Stimulated activated CD8-positive, alpha-beta memory T cell treated with anti-CD3 and anti-CD28 coated beads, Interleukin-4, amount 100 ng/mL, for 1 hour (primary cell): ENCODE measurements at places on chromosomes 2 and 18.

DNA sequence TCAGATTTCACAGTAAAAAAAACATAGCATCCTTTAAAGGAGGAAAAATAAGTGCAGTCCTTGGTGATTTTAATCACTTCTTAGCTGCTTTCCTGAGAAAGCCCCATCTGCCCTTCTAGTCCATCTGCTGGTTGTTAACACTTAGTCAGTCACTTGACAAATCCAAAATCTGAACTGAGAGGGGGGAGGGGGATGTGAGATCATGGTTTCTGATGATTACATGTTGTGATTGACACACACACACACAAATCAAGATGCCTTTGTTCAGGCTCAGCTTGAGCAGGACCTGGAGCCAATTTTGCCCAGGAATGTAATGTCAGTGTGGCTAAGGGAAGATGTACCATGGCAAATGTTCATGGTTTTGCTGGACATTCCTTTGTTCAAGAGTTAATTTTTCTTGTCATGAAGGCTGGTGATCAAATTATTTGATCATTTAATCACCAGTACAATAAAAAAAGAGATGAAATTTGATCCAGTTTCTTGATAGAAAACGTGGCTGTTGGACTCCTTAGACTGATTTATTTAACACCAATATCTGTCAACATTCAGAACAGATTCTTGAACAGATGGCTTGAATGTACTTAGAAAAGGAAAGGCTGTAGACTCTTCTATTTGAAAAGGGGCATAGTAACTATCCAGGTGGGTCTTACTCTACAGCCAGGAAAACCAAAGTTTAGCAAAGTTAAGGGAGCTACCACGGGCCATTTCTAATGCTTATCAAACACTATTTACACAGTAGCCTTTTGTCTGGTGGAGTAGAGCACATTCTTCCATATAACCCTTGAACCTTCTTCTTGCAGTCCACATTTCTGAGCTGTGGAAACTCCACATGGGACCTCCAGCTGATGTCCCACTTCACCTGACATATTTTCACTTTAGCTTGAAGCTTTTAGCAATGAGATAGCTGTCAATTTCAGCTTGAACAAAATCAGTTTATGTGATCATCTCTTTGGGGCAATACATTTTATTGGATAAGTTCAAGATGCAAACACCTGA, 408.7 kb downstream of the PIK3C3 start:
- no peak for DNase-seq

- no peak for DNase-seq
Measured at GRCh38 chr18:54405290-54405689, 47.6 kb downstream of the C18orf54 start.

DNA sequence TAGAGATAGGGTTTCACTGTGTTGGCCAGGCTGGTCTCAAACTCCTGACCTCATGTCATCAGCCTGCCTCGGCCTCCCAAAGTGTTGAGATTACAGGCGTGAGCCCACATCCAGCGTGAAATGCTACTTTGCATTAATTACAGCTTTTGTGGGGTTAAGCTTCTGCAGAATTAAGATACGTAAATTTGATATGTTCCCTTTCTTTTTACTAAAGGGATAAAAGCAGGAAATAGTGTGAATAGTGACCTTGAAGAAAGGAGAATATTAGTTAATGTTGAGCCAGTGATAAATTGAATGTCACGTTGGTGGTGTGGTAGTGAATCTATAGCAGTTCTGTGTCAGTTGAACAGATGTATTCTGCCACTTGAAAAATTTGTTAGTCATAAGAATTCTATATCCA, 16.9 kb downstream of the SMCHD1 start:
- DNase-seq, result no peak

- DNase-seq, result no peak
Measured at GRCh38 chr2:10447300-10447894, 730 bp downstream of the ODC1 start.

DNA sequence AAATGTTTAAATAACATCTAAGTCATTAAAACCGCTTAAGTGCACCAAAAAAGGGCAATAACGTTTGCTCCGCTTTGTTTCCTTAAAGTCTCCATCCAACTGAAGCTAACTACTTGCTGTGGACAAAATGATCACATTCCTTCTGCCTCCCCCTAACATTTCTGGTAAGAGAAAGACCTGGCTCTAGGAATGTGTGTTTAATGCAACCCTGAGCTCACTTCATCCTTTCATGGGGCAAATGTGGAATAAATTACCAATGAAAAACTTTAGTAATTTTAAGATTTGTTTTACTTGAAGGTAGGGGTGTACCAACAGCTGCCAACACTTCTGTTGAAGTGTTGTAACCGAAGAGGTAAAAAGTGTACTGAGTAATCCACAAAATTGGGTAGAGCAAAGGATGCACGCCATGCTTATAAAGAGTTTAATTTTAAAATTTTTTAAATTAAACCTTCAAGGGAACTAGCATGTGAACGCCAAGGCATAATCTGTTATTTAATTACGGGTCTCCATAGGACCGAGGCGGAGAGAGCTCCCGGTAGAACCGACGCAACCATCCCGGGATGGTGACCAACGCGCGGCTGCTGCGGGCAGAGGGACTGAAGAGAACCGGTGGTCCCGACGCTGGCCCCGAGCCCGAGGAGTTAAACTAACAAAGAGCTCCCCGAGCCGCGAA, 1.1 kb downstream of the HNRNPLL start:
- no peak for DNase-seq

GRCh38 chr2:10880586-10881321, 31.0 kb upstream of the KCNF1 start:
- no peak for DNase-seq
